ENCODE measurements at places on chromosomes 5 and 9.

GRCh38 chr9:29213417-29214153, 1640.3 kb upstream of the C9orf72 start:
- no peak for DNase-seq

DNA sequence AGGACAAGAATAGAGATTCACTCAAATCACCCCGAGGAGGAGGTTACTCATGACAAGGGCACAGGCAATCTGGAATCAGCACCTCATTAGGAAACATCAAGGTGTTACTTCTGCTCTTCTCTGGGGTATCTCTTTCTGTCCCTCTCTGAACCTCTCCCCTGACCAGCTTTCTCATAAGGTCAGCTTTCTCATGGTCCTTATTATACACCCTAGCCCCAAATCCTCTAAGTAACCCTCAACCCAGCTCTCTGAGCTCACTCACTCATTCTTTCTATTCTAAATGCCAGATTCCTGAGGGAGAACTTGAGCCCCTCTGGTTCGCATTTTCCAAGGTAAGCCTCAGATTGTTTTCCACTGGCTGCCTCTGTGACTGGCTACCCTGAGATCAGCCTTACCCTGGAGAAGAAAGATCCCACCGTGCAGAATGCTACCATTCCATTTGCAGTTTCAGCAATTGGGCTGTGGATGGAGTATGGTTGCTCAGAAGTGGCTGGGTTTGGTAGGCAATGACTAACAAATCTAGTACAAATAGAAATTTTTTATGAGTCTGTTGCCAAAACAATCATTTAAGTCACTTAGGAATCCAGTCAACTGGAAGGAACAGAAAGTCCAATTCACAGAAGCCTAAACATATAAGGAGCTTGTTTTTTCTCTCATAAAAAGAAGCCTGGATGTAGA, 9.0 kb upstream of the TIMD4 start:
- no peak for DNase-seq

GRCh38 chr9:87498046-87498810, 561 bp downstream of the DAPK1 start:
- DNase-seq, result no peak

- DNase-seq, result peak; percentile 29
These were observed 136.3 kb downstream of the ASTN2 start for GRCh38 chr9:117278471-117279035.

DNA sequence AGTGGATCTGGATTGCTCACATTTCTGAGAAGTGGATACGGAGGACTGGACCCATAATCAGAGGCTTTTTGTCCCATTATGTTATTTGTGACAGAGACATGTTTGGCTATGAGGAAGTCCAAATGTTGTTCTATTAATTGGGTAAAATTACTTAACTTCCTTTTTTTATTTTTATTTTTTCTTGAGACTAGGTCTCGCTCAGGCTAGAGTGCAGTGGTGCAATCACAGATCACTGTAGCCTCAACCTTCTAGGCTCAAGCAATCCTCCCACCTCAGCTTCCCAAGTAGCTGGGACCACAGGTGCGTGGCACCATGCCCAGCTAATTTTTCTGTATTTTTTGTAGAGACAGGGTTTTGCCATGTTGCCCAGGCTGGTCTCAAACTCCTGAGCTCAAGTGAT, 11.9 kb upstream of the PGGT1B start:
- DNase-seq, result no peak

DNA sequence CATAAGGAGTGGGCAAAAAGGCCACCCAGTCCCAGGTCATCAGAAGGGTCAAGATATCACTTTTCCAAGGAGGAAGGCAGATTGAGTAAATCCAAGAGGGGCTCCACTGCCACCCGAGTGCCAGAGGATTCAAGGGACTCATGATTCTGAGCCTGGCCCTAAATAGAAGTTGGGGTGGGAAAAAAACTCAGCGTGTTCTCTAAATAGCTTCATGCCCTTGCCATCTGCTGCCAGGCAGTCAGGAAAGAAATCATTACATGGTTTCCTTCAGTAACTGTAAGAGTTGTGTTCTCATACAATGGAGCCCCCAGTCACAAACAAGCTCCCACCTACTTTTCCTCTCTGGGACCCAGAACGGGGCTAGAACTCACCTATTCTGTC, 37.2 kb downstream of the SAR1B start:
- DNase-seq, result no peak

GRCh38 chr5:1101961-1102713, 9.7 kb downstream of the SLC12A7 start:
- no peak for DNase-seq

DNA sequence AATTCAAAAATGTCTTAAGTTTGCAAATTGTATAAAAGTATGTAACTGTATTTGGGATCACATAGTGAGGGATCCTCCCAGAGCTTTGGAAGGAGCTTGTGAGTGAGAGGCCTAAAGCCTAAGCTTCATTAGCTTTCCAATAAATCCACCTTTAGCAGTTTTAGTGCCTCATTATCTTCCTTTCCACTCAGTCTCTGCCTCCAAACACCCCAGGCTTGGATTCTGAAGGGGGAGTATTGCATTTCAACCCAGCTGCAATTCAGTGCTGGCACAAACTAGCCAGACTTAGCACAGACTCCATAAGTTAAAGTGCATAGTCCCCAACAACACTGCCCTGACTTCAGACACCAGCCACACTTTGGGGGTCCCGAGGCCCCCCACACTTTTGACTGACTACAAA, 113.5 kb downstream of the SMARCA2 start:
- no peak for DNase-seq

- DNase-seq, result no peak
These were observed 138.9 kb upstream of the RUSC2 start for GRCh38 chr9:35350827-35351549.

DNA sequence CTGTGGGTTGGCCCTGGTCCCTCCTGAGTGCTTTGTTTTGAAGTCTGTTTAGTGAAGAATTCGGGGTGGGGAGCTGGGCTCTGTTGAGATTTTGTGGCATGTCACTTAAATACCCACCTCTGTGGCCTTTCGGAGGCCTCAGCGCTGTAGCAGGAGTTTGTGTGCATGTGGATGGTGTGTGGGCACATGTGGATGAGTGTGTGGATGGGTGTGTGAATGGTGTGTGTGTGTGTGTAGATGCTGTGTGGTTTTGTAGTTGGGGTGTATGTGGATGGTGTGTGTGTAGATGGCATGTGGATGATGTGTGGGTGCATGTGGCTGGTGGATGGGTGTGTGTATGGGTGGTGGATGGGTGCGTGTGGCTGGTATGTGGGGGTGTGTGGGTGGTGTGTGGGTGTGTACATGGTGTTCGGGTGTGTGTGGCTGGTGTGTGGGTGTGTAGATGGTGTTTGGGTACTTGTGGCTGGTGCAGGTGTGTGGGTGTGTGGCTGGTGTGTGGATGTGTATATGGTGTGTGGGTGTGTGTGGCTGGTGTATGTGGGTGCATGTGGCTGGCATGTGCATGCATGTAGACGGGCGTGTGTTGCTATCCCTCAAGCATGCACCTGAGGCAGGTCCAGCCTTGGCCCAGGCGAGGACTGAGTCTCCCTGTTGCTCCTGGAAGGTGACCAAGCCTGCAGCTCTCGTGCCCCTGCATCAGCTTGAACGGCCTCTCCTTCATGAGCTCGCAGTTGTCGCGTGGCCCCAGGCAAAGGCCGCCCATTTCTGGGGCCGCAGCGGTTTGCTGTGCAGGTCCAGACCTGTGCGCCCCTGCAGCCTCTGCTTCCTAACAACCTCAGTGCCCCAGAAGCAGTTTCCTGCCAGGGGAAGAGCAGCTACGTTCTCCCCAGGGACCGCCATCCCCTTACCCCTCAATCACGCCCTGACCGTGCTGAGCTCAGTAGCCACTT, 54.0 kb upstream of the FCN2 start:
- DNase-seq, result no peak

All from NCI-H1436 treated with DMSO at 0.1 percent for 48 hours (cell line).